ENCODE measurements at places on chromosomes 7 and 10. TPM values are rescaled to one million over a fixed set of nuclear protein-coding genes. Genes with fewer than 3 reads are reported as not detected.

- DNase-seq = no peak
Measured at GRCh38 chr7:155458878-155459699, 1.2 kb downstream of the EN2 start.

DNA sequence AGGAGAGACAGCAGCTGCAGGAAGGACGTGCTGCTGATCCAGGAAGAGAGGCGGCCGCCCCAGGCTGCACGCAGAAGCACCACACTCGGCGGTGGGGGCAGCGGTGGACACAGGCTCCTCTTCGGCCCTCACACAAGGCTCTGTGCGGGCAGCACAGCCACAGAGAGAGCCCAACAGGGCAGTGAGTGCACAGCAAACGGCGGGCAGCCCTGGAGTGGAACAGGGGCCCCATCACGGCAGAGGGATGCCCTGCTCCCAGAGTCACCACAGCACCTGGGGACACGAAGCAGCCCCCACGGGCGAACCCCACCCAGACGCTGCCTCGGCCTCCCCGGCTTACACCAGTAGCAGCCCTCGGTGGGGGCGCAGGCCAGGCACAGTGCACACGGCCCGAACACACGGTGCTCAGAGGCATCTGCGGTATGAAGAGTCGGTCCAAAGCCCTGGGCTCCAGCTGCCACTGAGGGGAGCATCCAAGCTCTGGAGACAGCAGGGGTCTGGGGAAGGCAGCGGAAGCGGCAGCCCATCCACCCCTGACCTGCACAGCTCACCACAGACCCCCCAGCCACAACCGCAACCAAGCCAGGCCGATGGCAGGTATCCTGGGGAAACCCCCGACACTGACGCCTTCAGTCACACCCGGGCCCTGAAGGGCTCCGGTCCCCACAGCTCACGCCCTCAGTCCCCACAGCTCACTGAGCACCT is 16.8 kb downstream of the NUDT1 start:
- no peak for DNase-seq

- peak; percentile 86 for DNase-seq
Measured at GRCh38 chr7:73397521-73398281, 35.9 kb upstream of the FZD9 start.

DNA sequence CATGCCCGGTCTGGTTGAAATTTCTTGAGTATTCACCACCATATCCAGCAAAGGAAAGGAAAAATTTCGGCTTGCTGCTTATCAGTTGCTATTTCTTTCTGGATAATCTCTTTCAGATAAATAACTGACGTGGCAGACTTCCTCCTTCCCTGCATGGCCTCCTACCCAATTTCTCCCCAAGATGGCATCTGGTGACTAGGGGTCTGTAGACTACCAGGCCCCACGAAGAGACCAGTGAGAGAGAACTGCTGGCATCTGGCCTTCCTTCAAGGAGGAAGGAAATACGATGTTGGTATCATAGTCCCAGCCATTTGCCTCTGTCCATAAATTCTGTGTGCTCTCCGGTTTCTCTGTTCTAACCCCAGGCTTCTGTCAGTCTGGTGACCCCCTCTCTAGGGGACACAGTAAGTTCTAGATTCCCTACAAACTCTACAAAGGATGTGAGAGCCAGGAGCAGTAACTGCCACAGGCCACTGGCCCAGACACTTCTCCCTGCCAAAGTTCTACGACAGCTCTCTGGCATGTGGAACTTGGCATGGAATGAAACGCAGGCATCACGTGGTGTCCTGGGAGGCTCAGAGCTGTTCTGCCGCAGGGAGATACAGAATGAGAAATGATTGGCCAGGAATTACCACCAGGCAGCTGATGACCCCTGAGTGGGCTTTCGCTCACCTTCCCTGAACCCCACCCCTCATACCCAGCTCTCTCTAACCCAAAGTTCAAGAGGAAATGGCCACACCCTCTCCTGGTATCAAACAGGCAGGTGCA is 30.0 kb upstream of the MSRB2 start:
- DNase-seq = peak; percentile 89

The TFR2 gene
- 0.81 TPM for polyA plus RNA-seq

GRCh38 chr7:57354679-57355338 is 95.2 kb upstream of the ZNF716 start:
- DNase-seq = no peak

DNA sequence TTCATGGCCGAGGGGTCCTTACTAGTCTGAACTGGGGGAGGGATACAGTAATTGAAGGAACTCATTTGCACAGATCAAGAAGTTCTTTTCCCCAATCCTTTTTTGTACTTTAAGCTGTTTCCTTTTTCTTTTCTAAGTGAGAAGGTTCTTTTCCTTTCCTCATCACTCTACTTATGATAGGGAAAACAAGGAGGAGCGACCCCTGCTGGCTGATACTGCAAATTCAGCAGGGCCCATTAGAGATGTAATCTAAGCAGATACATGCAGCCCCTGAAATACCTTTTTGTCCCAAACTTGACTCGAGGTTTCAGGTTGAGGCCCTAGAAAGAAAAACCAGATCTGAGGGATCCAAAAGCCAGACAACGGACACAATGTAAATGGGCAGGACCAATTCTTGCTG is 305.5 kb downstream of the DNAJB9 start:
- DNase-seq = no peak

- DNase-seq = no peak
Measured at GRCh38 chr10:94784256-94784655, 21.8 kb downstream of the CYP2C19 start.

The MYL7 gene
- polyA plus RNA-seq = 9.1 TPM

DNA sequence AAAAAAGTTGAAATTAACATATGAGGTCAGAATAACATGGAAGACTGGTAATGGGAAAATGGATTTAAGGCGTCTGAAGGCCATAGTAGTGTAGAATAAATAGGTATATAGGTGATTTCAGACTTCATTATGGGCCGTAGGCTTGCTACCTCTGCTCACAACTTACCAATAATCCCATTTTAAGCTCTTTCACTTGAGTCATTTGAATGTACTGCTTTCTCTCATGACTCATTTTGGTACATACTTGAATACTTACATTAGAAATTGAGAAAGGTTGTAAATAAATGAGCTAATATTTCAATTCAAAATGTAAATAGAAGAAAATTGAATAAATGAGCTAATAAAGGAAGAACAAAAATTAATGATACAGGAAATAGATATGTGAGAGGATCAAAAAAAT is 42.2 kb upstream of the NEUROD6 start:
- no peak for DNase-seq

GRCh38 chr10:112280205-112280921 is 2.8 kb upstream of the TECTB start:
- DNase-seq = no peak

DNA sequence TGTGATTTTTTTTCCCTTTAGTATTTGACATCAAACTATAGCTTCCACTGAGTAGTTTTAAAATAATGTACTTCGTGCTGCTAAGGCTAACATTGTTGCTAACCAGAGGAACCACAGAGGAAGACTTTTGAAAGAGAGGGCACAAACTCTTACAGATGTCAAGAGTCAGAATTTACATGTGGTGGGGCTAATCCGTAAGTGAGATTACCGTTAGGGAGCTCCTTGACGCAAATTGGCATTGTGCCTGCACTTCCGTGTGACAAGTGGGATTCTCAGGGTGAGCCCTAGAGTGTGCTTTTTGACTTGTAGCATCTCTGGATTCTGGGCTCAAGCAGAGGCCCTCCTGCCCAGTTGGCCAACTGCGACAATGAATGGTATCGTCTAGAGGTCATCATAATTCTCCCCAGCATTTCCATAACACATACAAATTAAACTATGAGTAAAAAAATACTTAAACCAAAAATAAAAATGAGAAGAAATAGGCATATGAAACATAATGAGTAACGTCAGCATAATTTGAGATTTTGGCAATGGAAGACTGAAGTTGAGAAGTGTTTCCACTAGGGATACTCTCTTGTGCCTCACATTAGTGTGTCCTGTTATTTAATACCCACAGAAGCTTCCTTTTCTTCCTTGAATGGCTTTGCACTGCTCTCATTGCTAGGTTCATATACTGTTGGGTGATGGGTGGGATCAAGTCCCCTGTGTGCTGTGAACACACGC is 164.0 kb downstream of the SDK1 start:
- DNase-seq = no peak

The CROT gene
- 9.3 TPM for polyA plus RNA-seq

- no peak for DNase-seq
Measured at GRCh38 chr10:133353202-133353959, 4.4 kb downstream of the FUOM start.

The ELN gene
- polyA plus RNA-seq = 67.1 TPM

- no peak for DNase-seq
Measured at GRCh38 chr10:46094931-46095750, 49.1 kb upstream of the MSMB start.

The LANCL2 gene
- 16.4 TPM for polyA plus RNA-seq

The GDF2 gene
- polyA plus RNA-seq = not detected

GRCh38 chr10:4596951-4597350 is 229.1 kb upstream of the AKR1E2 start:
- no peak for DNase-seq

DNA sequence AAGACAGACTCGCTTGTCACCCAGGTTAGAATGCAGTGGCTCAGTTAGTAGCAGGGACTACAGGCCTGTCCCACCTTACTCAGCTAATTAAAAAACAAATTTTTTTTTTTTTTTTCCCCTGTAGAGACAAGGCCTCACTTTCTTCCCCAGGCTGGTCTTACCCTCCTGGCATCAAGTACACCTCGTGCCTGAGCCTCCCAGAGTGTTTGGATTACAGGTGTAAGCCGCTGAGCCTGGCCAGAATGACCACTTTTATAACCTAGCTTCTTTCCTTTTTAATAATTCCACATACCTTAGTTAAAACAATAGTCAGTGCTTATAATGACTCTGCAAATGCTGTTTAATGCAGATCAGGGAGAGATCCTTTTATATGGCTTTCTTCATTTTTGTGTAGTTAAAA is 31.3 kb downstream of the RSBN1L start:
- no peak for DNase-seq

The CPVL gene
- polyA plus RNA-seq = 35.8 TPM

GRCh38 chr7:106827626-106828025 is 37.5 kb upstream of the PIK3CG start:
- DNase-seq = no peak

- DNase-seq = peak; percentile 48
Measured at GRCh38 chr10:43960981-43961380, 312.3 kb upstream of the ZNF32 start.

The FGFBP3 gene
- polyA plus RNA-seq = 2.1 TPM

The SAMD9L gene
- 5.7 TPM for polyA plus RNA-seq

The H2BK1 gene
- polyA plus RNA-seq = not detected

GRCh38 chr10:102408728-102409603 is 9.6 kb downstream of the PSD start:
- peak; percentile 87 for DNase-seq

- no peak for DNase-seq
Measured at GRCh38 chr10:110455446-110455845, 42.3 kb upstream of the DUSP5 start.

GRCh38 chr10:16392531-16393069 is 44.2 kb upstream of the PTER start:
- no peak for DNase-seq

The TRIM50 gene
- polyA plus RNA-seq = 0.66 TPM

The SPDYE11 gene
- polyA plus RNA-seq = 0.35 TPM

The AQP1 gene
- polyA plus RNA-seq = 80.1 TPM

DNA sequence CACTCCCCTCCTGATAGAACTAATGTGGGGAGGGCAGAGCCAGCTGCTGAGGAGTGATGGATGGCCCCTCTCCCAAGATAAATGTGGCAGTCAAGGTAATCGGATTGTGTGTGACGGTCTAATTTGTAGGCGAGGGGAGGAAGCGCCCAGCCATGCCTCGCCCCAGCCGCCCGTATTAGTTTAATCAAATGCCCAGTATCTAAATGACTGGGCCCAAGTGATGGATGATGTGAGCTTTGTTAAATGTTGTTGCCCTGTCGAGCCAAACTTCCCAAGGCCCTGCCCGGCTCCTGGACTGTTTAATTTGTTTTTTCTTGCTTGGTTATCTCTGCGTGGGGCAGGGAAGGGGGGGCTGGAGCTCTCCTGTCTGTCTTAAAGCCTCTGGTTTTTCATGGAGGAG is 88.4 kb upstream of the PPIF start:
- no peak for DNase-seq

- DNase-seq = peak; percentile 93
Measured at GRCh38 chr7:130476297-130477150, 15.4 kb upstream of the MEST start.

GRCh38 chr7:88888684-88889083 is 93.1 kb upstream of the TEX47 start:
- no peak for DNase-seq

The AP5Z1 gene
- 14.8 TPM for polyA plus RNA-seq

The CACNB2 gene
- polyA plus RNA-seq = 1.1 TPM

DNA sequence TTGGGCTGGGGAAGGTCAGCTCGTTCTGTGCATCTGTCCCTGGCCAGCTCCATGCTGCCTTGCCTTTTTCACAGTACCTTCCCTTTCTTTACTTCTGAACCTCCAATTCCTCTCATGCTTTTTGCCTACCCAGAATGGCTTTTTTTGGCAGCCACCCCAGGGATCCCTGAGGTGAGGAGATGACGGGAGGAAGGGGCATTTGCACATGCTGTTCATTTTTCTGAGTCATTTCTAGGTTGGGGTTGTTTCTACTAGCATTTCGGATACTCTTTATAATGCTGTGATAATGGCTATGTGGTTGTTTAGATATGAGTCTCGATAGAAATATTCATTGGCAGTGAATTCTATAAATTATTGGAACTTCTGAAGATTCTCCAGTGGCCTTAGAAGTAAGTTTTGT is 415.1 kb upstream of the FZD8 start:
- DNase-seq = no peak

DNA sequence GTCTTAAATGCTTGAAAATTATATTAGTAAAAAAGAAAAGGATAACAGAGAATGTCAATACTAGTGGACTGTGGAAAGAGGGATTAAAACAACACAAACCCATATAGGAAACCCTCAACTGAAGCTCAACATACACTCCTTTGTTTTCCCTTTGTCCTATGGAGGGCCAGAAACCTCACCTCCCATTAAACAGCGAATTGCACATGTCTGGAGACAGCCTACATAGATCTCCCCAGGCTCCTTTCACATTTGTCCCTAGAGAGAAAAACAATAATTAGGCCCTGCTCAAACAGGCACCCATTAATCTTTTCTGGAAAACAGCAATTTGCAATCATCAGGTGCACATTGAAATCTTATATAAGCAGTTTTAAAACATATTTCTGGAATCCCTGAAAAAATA is 87.6 kb upstream of the SEMA3D start:
- no peak for DNase-seq

The PRR15 gene
- 3.7 TPM for polyA plus RNA-seq

The GALNT11 gene
- polyA plus RNA-seq = 29.0 TPM

The PRTFDC1 gene
- polyA plus RNA-seq = 14.5 TPM

GRCh38 chr7:44078521-44078920 is 3.8 kb downstream of the POLM start:
- no peak for DNase-seq

- no peak for DNase-seq
Measured at GRCh38 chr7:98877146-98877545, 1.2 kb upstream of the TRRAP start.
